Cortex of kidney (tissue), 1 donor: ENCODE measurements at places on chromosomes 7 and 10.

- no peak for DNase-seq
Observed at GRCh38 chr7:145696071-145696470, 420.5 kb upstream of the CNTNAP2 start.

DNA sequence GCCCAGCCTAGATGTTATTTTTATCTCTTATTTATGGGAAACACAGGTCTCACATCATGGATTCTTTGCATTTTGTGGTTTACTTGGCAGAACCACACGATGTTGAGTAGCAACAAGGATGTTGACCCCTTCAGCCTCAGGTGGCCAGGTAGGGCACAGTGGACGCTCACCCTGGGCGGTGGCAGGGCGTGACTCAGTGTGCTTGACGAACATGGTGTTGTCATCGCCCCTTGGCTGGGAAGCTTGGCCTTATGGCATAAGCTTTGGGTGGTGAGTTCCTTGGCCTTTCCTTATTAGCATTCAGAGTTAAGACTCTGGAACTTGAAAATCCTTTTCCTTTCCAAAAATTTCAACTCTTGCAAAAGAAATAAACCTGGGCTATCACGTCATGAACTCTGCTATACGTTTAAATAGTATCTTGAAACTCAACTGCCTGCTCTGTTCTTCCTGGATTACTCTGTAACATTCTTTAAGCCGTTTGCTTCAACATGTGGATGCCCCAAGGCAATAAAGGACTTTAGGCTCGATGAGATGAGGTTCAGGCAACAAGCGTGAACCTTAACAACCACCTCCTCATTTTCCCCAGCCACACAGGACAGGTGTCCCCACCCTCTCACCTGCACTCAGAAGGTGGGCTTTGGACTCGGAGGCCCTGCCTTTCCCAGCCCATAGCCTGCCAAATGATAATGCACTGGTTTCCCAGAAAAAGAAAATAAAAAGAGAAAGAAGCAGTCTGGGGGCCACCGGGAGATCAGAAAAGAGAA lies 22.5 kb upstream of the ECHDC3 start:
- DNase-seq, result no peak

- no peak for DNase-seq
Observed at GRCh38 chr7:150778738-150779301, 21.3 kb downstream of the TMEM176B start.

- no peak for DNase-seq
Observed at GRCh38 chr10:89591796-89592271, 53.2 kb downstream of the PANK1 start.

- DNase-seq, result no peak
Observed at GRCh38 chr7:50594734-50595485, 29.7 kb upstream of the DDC start.

- no peak for DNase-seq
Observed at GRCh38 chr10:52229291-52229931, 84.7 kb upstream of the DKK1 start.

GRCh38 chr7:63028376-63029206 lies 970.1 kb upstream of the ZNF722 start:
- no peak for DNase-seq

DNA sequence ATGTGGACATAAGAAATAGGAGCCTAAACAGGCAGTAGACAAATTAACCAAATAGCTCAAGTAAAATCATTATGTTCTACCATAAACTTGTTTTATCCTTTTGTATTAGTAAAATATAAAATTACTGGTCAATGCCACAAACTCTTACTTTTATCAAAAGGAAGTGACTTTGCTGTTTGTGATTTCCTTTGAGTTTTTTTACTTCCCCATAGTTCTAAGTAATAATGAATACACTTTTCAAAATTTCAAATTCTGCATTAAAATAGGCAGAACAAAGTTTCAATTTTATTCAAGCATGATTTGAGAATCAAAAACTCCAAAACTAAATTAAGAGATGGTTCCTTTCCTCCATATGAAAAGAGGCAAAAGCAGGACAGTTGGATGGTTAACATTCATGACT lies 139.7 kb upstream of the ABCB5 start:
- no peak for DNase-seq

DNA sequence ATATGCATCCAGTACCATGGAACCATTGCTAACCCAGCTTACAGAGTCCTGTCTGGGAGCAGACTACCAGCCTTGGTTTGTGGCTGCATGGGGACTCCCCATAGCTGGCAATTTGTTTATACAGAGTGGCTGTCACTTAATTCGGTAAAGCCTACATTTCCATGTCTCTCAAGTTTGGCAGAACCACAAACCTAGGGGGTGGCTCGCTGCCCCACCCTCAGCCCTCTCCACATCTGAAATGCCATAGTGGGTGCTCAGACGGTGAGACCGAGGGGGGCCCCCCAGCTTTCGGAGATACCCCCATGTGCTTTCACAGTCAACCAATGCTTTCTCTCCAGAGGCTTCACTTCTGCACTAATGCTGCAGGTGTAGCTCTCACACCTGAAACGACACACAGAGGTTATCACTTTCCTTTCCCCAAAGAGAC lies 75.5 kb upstream of the KAT6B start:
- no peak for DNase-seq

DNA sequence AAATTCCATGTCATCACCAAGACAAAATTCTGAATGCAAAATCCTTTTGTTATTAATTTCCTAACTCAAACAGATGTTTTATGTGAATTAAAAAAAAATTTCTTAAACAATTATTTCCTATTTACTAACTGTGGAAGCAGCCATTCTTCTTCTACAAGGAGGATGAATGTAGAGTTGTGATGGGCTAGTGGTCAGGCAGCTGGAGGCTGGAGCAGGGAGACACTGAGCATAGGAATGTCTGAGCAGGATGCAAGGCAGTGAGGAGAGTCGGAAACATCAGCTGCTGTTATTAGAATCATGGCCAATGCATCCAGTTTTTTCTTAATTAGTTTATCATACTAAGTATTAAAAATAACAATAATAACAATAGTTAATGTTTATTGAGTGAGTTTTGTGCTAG lies 102.5 kb upstream of the LRRTM3 start:
- DNase-seq, result no peak

GRCh38 chr10:22319547-22319979 lies 1.3 kb upstream of the BMI1 start:
- DNase-seq, result no peak

- DNase-seq, result no peak
Observed at GRCh38 chr7:99032928-99033327, 111.0 kb downstream of the SMURF1 start.

DNA sequence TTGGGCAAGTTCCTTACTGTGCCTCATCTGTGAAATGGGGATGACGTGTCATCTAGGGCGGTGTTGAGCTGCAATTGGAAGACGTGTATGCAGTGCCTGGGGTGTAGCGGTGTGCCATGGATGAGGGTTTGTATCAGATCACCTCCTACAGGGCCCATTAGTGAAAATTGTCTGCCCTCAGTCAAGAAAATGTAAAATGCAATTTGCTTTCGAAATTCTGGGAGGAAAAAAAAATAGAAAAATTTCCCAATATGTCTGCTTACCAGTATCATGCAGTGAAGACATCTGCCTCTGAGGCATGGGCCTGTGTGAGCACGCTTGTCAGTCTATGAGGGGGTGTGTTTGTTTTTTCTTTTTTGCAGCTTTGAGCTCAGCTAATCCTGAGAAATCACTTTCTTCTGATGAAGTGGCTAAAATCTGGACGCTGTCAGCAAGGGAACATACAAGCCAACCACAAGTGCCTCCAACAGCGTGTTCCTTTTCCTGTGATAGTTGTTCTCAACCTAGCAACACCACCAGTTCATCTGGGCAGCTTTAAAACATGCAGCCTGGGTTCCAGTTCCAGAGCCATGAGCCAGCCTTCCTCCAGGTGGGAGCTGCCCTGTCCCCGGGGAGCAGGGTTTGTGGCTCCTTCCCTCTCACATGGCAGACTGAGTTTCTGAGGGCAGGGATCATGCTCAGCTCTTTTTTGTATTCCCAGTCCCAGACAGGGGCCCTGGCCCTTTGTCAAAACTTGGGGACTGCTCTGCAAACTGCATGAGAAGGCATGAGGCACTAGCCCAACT lies 10.3 kb downstream of the FAM241B start:
- DNase-seq, result no peak

GRCh38 chr10:60942134-60942787 lies 1.7 kb downstream of the RHOBTB1 start:
- no peak for DNase-seq

- no peak for DNase-seq
Observed at GRCh38 chr10:101843032-101844021, at the start of gene KCNIP2. TSS of gene KCNIP2 (minus strand) at chr10:101843800. CDS start at chr10:101843568, 232 bp downstream.

- no peak for DNase-seq
Observed at GRCh38 chr10:1291178-1292090, 235.2 kb downstream of the WDR37 start.

GRCh38 chr7:96546426-96546825 lies 163.2 kb downstream of the SEM1 start:
- no peak for DNase-seq

DNA sequence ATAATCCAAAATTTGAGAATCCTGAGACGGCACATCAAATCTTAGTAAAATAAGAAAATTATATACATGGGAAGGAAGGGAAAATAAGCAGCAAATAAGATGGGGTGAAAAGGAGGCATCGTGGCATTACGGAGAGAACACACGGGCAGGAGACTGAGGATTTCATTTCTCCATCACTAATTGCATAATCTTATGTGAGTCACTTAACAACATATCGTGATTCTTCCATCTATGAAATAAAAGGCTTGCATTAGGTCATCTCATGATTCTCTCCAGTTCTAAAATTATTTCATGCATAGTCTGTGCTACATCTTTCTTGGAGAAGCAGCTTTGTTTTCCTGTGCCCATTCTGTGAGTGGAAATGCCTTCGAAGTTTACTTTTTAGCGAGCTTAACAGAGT lies 288.7 kb downstream of the LRMDA start:
- DNase-seq, result no peak

GRCh38 chr10:87054373-87055295 lies 34.5 kb downstream of the FAM25A start:
- DNase-seq, result no peak

- no peak for DNase-seq
Observed at GRCh38 chr10:61284222-61284890, 168.8 kb downstream of the TMEM26 start.

DNA sequence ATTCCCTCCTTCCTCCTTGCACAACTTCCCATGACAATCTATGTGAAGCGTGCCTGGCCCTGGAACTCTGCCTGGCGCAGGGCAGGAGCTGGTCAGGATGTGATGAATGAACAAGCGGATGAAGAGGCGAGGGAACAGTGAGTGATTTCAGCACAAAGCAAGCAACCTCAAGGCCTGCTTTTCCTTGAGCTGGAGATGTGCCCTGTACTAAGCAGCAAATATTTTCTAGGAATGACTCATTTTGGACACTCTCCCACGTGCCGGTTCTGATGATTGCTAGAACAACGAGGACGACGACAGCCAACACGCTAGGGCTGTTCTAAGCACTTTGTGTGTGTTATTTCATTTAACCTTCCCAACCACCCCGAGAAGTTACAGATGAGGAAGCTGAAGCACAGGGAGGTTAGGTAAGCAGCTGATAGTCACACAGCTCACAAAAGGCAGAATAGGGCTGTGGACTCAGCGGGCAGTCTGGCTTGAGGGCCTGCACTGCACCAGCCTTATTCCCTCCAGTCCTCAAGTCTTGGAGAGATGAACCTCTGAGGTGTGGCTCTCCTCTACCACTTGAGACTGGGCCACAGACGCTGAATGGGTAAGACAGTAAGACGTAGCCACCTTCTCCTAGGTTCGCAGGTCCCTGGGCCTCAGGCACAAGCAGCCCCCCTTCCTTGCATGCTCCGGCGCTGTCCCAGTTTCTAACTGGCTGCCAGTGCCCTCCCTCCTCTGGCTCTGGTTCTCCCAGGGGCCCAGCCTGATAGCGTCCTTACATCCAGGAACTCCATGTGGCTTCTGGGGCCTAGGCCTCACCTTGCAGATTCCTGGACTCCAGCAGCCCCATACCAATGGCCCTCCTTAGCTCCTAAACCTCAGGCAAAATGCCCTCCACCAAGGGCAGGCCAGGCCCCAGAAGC lies 59.0 kb downstream of the YKT6 start:
- no peak for DNase-seq

GRCh38 chr7:34612661-34613060 lies 45.4 kb upstream of the NPSR1 start:
- no peak for DNase-seq
